ENCODE measurements at places on chromosomes 2 and 18.

DNA sequence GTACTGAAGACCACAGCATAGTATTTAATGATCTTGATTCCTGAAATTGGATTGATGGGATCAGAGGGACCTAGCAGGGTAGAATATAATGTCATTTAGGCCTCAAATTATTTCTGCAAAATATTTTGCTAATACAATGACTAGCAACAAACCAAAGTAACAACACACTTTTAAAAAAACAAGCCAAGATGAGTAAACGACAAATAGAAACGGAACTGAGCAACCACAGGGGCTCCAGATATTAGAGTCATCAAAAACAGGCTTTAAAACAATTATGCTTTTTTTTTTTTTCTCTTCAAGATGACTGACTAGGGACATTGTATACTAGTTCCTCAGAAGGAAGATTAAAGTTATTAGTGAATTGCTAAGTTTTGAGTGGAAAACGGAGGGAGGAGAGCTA is 447.1 kb upstream of the MMADHC start:
- no peak for DNase-seq

DNA sequence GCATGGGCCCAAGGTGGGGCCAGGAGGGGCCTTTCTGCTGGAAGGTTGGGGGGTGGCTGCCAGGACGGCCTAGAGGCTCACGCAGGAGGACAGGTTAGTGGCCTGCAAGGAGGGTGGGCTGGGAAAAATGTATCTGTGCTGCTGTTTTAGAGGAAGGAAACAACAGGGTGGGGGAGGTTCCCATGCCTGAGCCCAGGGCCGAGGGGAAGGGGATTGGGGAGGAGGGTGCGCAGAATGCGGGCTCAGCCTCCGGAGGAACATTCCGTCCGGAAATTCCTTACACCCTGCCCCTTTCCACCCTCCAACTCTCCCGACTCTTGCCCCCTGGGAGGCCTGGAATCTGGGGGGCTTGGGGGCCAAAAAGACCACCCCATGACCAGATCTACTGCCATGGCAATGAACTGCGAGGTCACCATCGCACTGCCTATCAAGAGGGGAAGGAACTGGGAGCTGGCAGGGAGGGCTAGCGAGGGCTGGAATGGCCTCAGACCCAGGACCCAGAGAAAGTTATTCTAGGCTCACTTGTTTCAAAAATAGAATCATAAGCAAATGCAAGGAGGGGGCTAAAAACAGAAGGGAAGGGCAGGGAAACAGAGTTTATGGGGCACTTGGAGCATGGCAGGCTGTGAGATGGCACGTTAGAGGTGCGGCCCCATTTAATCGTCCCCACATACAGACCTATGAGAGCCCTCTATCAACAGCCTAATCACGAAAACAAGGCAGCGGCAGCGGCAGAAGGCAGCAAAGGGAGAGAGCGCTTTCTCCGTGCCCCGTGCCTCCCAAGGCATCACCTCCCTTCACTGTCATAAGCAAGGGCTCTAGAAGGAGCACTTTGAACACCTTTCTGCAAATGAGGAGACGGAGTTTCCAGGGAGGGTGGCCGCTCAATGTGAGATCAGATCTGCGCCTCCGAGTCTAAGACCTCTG is 90.4 kb downstream of the TNS1 start:
- DNase-seq, result no peak

DNA sequence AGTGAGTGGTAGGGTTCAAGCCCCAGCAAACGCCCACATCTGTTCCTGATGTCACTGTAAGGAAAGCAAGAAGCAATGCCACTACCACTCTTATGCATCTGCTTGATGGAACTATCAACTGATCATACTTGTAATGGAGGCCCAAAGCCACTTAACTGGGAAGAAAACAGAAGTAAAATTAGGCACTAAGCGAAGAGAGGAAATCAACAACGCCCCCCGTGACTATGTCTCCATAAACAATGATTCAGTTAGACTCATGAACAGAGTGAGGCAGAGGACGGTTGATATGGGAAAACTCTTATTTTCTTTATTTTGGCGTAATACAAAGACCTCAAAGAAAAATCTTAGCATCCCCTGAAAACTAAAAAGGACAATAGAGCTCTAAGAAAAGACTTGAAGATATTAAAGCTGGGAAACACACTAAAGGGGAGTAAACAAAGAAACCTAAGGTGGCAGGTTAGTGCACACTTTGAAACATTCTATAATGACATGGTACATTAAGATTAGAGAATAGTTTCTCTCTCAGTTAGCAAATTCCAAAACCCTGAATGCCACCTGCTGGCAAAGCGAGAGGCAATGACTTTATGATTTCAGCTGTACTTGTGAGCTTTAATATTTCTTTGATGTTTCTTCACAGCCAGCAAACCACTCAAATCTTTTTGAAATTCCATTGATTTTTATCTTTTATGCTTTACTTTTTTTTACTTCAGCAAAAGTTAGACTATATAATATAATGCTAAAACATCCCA is 86.5 kb downstream of the LRP2 start:
- no peak for DNase-seq

DNA sequence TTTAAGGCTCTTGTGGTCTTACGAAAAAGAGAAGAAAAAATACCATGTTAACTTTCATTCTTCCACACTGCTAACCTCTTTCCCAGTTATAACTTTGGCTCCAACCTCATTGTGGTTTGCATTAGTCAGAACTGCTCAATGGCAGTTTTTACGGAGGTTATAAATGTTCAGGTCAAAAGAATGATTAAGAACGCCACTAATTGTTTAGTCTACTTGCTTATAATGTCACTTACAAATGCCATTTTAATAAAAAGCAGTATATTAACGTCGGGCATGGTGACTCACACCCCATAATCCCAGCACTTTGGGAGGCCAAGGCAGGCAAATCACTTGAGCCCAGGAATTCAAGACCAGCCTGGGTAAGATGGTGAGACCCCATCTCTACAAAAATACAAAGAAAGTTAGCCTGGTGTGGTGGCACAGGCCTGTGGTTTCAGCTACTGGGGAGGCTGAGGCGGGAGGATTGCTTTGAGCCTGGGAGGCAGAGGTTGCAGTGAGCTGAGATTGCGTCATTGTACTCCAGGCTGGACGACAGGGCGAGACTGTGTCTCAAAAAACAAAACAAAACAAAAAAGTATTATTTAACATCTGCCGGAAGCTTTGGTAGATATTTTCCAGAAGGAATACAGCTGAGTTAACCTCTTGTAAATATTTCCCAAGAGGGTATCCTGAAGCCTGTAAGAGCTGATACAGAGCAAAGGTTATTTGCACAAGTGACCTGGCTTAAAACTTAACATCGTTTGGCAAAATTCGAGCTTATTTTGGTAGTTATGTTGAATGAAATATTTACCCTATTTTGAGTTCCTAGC is 5.1 kb downstream of the AGPS start:
- no peak for DNase-seq

DNA sequence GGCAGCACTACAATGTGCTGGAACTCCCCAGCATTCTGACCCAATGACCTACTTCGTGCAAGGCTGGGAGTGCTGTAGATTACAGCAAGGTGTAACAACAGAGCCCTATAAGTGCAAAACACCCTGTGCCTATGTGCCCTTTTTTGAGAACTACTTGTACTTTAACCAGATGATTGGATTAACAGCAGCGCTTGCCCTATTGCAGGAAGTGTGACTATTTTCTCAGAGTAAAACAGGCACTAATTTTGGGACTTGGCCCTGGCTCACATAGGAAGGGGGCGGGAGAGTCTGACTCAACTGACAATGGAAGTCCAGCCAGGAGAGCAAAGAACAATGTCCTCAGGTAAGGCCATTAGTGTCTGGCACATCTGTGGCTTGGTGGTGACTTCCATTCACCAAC is 35.6 kb upstream of the RNF125 start:
- no peak for DNase-seq

GRCh38 chr2:28516950-28517349 is 21.1 kb downstream of the PLB1 start:
- no peak for DNase-seq

- DNase-seq, result no peak
These were observed 115.5 kb downstream of the HDAC4 start for GRCh38 chr2:239285071-239285931.

DNA sequence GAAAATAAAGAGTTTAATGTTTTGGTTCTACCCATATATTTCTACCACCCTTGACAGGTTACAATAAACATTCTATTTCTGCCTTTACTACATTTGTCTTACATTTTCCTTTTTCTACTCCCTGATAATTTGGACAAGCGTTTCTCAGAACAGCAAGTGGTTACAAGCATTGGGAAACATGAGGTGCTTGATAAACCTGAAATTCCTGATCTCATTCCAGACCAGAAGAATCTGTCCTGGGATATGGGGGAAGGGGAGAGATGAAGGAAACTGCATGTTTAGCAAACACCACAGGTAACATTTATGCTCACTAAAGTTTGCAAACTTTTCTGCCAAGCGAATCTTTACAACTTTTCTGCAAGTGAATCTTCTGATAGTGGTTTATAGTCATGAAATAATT is 28.3 kb upstream of the DSC1 start:
- DNase-seq, result no peak

GRCh38 chr2:74142340-74142739 is 5.4 kb downstream of the BOLA3 start:
- DNase-seq, result no peak
